T-helper 22 cell (primary cell): ENCODE measurements at places on chromosomes 11 and 22.

- DNase-seq = no peak
Observed at GRCh38 chr11:69534166-69534530, 52.7 kb downstream of the LINC01488 start.

DNA sequence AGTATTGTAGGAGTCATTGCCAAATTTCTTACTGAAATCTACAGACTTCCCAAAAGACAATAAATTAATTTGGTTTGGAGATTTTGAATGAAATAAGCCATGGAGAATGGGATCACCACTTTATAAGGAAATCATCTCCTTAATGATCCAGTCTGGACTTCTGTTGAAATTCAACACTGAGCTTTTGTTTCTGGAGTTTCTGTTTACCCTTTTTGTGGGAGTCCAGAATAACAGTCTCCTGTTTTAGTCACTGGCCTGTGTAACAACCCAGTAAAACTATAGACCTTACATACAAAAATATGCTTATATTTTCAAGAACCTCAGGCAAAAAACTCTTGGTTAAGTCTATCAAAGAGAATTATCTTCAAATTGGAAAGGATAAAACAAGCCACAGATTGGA, 321.7 kb upstream of the PLET1 start:
- no peak for DNase-seq

DNA sequence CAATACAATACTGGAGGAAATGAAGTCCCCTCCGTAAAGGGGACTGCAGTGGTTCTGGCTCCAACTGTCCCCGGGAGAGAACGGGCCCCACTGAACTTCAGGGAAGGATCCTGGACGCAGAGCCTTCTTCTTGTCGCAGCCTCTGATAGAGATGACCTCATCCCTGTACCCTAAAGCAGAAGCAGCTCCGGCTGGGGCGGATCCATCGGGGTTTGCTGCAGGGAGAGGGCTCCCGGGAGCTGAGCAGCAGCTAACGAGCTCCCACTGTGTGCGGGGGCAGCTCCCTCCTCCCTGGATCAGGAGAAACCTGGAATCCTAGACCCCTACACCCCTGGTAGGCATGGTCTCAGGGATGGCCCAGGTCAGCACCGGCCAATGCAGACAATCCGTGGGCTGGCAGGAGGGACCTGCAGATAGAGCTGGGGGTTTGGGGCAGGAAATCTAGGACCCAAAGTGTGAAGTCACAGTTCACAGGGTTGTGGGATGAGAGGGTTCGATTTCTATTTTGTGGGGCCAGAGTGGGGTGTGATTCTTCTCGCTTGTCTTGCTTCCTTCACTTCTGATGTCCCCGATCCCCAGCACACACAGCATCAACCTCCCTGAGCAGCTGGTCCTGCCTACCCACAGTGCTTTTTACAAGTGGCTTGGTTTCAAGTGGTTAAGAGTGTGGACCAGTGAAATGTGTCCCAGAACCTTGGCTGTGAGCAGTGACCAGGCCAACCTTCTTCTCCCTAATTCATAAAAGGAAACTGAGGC, 12.9 kb downstream of the KIAA0930 start:
- no peak for DNase-seq

DNA sequence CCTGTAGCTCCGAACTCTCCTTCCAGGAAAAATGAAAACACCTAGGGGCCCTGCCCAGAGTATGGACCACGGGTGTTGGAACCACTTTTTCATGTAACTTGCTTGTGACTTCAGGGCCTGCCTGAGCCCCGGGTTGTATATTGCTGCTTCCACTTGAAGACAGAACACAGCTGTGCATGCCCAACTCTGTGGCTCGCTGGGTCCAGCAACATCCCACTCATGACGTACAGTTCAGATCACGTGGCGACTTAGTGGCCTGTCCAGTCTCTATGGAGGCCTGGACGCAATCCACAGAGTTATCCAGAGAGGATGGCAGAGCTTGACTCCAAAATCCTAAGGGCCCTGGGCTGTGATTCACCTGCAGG, 6.8 kb downstream of the C11orf21 start:
- no peak for DNase-seq

- DNase-seq = no peak
Observed at GRCh38 chr11:123457187-123457770, 27.2 kb downstream of the GRAMD1B start.

- DNase-seq = no peak
Observed at GRCh38 chr11:44747836-44748235, 21.1 kb downstream of the TSPAN18 start.

- no peak for DNase-seq
Observed at GRCh38 chr22:49432897-49433443, 394.7 kb downstream of the BRD1 start.

DNA sequence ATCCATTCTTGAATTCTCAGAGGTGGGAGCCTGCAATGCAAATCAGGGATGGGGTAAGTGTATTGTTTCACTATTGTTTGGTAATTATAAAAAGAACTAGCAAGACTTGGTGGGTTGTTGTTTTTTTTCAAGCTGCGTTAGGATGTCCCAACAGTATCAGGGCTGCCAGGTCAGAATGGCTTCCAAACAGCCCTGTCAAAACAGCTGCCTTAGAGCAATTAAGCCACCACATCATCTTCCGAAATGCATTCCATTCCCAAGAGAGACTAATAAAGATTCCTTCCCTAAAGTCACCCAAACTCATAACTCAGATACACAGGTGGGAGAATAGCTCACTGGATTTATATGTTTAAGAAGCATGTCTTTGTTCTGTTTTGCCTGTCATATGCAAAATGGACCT, 23.5 kb downstream of the BBOX1 start:
- DNase-seq = no peak

DNA sequence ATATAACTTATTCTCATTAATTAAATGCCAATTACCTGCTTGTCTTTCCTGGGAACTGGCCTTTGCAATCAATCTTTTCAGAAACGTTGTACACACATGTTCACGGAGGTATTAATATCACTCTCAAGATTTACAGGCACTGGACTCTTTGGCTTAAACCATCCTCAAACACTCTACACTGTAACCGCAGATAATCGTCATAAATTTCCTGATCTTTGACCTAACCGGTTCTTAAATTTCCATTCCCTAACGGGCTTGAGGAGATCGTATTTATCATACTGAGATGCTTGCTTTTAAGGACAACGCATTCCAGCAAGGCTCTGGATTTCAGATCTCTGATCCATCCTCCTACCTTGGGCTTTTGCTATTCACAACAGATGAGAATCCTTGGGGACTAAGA, 72.8 kb downstream of the ARL14EP start:
- DNase-seq = no peak

- DNase-seq = no peak
Observed at GRCh38 chr22:42720263-42721044, at the start of gene A4GALT. A4GALT (minus strand) TSS chr22:42720870; CDS start chr22:42693951, 26,919 bp downstream.

DNA sequence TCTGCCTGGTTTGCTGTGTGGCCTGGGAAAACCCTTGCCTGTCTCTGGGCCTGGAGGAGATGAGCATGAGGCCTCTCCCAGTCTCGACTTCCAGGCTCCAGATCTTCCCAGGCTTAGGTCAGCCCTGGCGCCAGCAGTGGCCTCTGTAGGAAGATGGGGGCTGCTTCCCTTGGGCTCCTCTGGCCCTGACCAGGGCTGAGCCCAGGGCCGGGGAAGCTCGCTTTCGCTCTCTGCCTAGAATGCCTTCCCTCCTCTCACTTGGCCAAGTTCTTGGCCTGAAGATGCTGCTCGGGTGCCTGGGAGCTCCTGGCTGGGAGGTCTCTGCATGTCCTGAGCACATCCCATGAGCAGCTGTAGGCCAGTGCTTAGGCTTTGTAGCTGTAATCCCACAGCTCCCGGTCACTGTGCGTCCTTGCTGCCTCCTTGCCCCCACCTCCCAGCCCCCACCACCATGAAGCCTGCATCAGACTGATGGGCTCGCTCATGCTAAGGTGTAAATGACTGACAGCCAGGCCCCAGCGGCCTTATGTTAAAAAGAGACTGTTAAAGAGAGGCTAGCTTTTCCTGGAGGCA, 25.5 kb downstream of the SHISAL1 start:
- DNase-seq = no peak
